ENCODE measurements at places on chromosomes 16 and 17.

- no peak for DNase-seq
Observed at GRCh38 chr16:84348386-84348888, 19.9 kb upstream of the ATP2C2 start.

DNA sequence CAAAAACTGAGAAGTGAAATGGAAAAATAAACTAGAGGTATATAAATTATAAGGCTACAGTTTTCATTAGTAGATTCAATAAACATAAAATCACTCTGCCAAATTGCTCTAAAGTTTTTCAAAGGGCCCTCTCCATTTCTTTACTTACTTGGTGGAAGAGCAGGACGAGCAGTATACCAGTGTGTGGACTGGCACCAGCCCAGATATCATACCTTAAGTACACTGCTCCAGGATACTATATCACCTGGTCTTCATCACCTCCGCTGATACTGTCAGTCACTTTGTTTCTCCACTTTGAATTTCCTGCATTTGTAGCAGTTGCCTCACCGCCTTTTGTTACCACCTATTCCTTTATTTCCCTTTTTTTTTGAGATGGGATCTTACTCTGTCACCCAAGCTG lies 37.6 kb downstream of the MAP3K3 start:
- no peak for DNase-seq

DNA sequence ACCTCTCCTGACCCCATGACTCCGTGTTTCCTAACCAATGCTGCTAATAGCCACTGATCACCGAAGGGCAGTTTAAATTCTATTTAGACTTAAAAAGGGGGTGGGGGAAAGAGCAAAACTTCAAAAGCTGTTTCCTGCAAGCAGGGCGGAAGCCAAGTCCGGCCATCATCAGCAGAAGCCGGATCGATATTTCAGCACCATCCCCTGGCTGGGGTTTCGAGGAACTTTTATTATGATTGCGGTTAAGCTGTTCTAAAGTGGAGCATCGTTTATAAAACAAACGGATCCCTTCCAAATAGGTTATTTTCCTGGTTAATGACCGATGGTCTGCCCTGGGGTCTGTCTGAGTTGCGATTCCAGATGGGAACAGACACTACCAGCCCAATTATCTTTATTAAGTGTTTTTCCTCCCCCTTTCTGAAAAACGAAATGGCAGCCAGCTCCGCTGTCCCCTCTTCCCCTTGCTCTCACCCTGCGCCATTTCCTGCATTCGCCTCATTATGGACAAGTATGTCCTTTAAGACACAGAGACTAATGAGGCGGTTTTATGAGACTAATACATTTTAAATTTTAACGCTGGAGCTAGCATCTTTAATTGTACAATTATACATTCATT lies 76.1 kb upstream of the IRX3 start:
- no peak for DNase-seq

GRCh38 chr17:42964161-42964932 lies at the start of gene AARSD1:
TSS of gene AARSD1 (minus strand) at chr17:42964454. CDS start at chr17:42964440, 14 bp downstream.
- peak; percentile 87 for DNase-seq

DNA sequence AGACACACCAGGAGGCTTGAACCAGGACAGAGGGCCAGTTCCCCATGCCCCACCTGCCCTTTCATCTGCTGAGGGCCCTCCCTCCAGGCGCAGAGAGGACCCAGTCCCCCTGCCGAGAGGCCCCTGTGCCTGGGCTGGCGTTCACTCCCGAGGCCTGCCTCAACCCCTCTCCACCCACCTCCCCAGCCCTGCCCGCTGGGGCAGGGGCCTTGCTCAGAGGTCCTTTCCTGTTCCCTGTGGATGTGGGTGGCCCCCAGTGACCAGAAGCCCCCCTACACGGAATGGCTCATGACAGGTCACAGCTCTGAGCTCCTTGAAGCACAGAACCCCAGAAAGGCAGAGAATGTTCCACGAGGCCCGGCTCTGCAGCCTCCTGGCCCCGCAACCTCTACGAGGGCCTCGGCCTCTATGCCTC lies 6.7 kb downstream of the TMC6 start:
- no peak for DNase-seq

DNA sequence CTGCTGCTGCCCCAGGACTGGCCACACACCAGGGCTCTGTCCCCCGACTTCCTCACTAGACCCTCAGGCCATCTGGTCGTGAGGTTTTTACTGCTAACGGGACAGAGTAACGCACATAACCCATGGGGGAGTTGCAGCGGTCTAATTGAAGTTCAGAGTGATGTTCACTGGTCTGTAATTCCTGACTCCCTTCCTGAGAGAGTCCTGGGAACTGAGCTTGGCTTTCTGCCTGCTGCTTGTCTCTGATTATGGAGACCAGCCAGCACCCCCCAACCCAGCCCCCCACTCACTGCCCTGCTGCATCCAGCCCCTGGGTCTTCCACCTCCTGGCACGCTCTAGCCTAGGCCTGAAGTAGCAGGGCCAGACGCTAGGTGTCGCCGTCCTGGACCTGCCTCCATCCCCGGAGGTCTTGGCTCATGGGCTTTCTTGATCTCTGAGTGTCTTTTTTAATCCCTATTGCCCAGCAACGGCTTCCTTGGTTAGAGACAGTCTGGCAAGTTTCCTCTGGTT lies 192.9 kb downstream of the CCDC182 start:
- no peak for DNase-seq

- no peak for DNase-seq
Observed at GRCh38 chr16:30785126-30786106, 1.6 kb downstream of the ZNF629 start.

DNA sequence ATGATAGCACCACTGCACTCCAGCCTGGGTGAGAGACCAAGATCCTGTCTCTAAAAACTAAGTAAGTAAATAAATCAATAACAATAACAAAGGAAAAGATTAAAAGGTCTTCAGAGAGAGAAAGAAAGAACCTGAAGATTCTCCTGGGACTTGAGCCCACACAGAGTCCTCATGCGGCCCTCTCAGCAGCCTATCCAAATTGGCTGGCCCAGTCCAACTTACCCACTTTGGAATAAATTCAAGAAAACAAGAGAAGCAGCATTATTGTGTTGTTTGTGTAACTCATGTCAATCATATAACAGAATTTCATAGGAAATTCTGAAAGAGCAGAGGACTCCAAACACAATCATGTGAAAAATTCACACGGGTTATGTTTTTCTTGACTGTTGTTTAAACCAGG lies 3.8 kb downstream of the SLX4 start:
- DNase-seq, result no peak

GRCh38 chr17:72255481-72255880 lies 134.7 kb downstream of the SOX9 start:
- DNase-seq, result no peak

- no peak for DNase-seq
Observed at GRCh38 chr16:53566552-53567245, 63.7 kb upstream of the AKTIP start.

DNA sequence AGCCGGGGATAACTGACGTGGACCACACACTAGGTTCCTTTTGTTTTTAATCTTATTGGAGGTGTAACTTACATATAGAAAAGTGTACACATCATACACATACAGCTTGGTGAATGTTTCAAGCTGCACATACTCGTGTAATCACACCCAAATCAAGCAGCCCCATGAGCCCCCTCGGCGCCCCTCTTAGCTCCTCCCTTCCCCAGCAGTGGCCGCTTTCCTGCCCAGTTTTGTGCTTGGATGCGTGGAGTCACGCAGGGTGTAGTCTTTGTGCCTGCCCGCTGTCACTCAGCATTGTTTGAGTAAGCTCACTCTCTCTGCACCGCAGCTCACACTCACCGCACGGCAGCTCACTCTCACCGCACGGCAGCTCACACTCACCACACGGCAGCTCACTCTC lies 151.7 kb upstream of the CHMP6 start:
- DNase-seq, result no peak

GRCh38 chr16:48879223-48880122 lies 269.5 kb upstream of the N4BP1 start:
- DNase-seq, result no peak

- DNase-seq, result no peak
Observed at GRCh38 chr17:57355090-57355859, 99.0 kb downstream of the MSI2 start.

- peak; percentile 61 for DNase-seq
Observed at GRCh38 chr16:648781-649589, at the start of gene WDR90. TSS of gene WDR90 (plus strand) at chr16:649365. CDS start at chr16:649417, 52 bp downstream.

GRCh38 chr16:53216798-53217197 lies 162.0 kb downstream of the CHD9 start:
- DNase-seq, result no peak

DNA sequence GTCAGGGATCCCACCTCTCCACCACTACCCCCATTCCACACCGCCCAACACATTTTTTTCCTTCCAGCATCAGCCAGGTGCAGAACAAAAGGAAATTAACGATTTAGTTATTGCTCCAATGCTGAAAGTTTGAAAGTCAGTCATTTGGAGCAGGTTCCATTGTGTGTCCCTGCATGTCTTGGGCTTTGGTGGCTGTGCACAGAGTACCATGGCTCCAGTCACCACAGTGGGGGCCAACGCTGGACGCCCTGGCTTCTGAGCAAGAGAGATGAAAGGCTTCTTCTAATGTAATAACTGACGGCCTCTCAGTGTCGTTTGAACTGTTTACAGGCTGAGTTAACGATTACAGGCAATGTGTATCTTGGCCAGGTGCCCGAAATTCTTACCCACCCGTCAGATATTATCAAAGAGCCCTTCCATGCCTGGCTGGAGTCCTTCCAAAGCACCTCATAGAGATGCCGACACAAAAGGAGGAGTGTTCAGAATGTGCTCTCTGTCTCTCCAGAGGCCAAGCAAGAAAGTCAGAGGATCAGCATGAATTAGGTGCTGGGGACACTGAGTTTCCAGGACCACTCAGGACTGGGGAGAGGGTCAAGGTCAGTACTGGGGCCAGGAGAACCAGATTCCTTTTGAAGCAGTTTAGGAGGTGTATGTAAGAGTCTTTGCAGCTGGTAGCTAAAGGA lies 25.9 kb downstream of the RNF43 start:
- DNase-seq, result no peak

DNA sequence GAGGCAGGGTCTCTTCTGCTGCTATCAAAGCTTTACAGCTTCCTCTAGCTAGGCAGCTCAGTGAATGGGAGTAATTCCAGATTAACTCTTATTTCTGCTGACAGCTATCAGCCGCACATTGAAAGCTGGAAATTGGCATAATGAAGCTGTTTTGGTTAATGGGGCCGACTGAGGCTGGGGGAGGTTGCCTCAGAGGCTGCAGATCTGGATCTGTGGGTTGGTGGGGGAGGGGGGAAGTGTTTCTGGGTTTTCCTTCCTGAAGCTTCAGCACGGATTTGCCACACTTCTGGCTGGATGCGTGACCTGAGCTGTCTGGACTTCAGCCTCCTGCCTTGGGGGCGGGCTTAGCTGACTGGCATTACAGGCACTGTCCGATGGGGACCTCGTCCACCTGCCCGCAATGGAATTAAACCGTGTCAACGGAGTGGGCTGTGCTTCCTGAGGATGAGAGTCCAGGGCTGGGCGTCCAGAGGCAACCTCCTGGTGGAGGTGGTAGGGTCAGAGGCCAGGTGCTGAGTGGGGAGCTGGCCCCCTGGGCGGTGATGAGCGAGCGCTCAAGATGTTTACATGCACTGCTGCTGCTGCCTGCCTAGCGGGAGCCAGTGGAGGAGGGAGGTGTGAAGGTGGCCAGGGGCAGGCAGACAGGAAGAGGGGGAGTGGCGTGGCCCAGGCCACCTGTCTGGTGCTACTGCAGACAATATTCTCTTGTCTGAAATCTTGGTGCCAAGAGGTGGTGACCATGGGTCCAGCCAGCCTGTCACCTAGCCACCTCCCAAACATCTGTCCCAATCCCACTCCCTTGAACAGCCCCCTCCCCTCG lies 6.7 kb upstream of the ABCC3 start:
- no peak for DNase-seq

GRCh38 chr17:34851961-34852540 lies 109.2 kb downstream of the CCT6B start:
- no peak for DNase-seq

DNA sequence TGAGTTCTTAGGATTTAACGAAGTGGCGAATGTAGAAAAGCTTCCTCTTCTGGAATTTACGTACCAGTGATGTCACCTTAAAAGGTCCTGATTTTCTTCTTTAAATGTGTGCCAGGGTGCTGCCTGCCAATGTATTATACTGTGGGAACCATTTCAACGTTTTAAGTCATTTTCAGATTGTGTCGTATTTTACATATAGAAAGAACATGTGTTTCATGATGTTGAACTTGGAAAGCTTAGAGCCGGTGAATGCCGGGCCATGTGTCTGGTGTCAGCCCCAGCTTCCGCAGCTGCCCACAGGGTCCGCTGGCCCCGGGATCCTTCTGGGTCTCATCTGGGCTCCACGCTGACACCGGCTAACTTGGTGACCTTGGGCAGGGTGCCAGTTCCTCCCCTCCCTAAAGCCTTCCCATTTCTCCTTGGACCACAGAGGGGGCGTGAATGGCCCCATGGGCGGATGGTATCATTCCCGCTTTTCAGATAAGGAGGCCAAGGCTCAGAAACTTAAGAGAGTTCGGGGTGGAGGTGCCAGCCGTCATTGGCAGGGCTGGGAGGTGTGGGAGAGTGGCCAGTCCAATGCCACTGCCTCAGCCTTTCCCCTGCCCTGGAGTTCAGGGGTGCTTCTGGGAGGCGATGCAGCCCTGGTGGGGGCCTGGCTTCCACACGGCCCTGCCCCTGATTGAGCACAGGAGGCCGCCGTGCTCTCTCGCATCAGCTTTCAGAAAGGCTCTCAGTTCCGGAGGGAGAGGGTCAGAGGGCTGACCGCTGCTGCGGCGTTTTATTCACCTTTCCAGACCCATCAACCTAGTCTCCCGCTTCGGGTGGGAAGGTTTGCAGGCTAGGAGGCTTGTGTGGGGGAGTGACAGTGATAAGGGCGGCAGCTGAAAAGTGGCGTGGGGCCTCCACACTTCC lies 68.8 kb upstream of the CIBAR2 start:
- no peak for DNase-seq

GRCh38 chr17:68356520-68356919 lies 65.2 kb downstream of the ARSG start:
- peak; percentile 51 for DNase-seq

- DNase-seq, result no peak
Observed at GRCh38 chr17:3532106-3532858, 25.3 kb downstream of the TRPV3 start.

GRCh38 chr17:31549121-31549524 lies 157.6 kb downstream of the RAB11FIP4 start:
- DNase-seq, result no peak

GRCh38 chr17:65312718-65313377 lies 175.7 kb downstream of the RGS9 start:
- no peak for DNase-seq

DNA sequence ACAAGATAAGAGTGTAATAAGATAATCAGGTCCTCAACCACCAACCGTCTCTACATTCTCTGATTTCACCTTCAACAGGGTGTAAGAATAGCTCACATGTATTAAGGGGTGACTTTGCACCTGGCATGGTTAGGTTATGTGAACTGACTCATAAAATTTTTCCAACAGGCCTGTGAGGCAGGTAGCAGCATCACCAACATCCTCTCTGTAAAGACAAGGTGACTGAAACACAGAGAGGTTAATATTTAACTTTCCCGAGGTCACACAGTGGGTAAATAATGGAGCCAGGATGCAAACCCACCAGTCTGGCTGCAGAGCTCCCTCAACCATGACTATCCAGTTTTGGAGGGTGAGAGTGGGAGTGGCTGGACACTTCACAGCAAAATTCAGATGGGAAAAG lies 317.2 kb downstream of the C16orf95 start:
- no peak for DNase-seq

- DNase-seq, result no peak
Observed at GRCh38 chr16:10150906-10151305, 31.3 kb downstream of the GRIN2A start.

- DNase-seq, result peak; percentile 93
Observed at GRCh38 chr17:5237541-5238016, 2.9 kb upstream of the SCIMP start.

GRCh38 chr17:4001048-4001590 lies 36.9 kb upstream of the ATP2A3 start:
- no peak for DNase-seq

GRCh38 chr17:9208381-9209105 lies 187.2 kb downstream of the NTN1 start:
- no peak for DNase-seq
